AG09319 (cell line): ENCODE measurements at places on chromosomes 2 and 18.

- no peak for DNase-seq
Measured at GRCh38 chr2:172772633-172773032, 37.0 kb downstream of the RAPGEF4 start.

DNA sequence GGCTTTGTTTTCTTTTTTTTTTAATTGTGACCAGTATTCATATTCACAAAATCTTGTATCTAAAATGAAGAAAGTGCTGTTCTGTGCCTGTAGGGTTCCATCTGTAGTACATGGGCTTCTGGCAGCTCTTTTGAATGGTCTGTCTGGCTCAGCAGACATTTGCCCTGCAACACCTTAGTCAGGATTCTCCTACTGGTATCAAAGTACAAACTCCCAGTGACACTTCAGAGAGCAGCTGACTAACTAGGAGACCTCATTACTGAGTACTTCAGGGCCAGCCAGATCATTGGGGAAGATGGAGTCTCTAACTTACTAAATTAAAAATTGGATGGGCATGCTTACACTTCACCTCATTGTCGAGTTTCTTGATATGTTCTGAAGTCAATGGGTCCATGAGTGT, 39.7 kb downstream of the GRHL1 start:
- no peak for DNase-seq

DNA sequence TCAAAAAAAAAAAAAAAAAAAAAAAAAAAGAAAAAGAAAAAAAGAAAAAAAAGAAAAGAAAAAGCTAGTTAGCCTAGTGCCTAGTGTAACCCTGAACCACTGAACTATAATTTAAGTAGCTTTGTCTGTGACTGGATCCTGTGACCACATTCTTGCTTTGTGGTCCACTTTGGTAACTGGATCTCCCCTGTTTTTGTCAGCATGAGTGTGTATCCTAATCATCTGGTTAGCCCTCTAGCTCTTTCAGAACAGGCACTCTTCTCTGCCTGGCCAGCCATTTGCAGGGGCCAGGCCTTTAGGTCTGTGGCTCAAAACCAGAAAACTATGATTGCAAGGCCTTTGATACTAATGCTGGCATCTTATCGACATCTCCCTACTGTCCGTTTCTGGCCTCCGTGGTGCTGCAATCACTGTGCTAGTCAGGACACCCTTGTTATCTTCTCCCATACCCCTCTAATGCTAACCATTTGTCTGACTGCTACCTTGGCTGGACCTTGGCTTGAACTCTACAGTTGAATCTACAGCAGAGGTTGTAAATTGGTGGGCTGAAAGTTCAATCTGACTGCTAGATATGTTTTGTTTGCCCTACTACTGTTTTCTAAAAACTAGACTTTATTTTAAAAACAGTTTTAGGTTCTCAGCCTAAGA, 40.5 kb downstream of the RBKS start:
- no peak for DNase-seq

DNA sequence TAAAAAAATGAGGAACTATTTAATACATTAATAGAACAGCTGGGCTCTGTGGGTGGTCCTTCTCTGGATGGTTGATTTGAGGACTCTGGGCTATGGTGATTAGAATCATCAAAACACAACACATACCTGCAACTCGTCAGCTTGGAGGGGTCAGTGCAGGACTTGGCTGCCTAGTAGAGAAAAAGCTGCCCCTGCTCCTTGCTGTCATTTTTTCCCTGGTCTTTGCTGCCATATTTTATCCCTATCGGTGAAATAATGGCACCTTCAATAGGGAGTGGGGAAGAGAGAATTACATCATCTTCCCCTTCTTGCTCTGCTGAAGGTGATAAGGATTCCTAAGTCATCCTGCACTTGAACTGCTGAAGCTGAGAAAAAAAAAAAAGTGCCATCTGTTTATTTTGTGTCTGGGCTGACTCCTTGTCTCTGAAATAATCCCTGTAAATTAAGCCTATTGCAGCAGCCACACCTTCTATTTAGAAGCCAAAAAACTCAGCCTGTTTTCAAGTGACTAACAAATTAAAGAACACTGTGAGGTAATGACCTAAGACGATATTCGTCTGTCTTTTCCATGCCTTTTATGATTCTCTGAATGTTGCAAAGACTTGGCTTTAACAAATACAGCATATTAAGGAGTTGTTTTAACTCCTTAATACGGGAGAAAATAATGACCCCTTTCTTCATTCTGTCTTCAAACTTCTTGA, 89.3 kb downstream of the ACVR1 start:
- DNase-seq, result no peak
